ENCODE measurements at places on chromosomes 2 and 18.

DNA sequence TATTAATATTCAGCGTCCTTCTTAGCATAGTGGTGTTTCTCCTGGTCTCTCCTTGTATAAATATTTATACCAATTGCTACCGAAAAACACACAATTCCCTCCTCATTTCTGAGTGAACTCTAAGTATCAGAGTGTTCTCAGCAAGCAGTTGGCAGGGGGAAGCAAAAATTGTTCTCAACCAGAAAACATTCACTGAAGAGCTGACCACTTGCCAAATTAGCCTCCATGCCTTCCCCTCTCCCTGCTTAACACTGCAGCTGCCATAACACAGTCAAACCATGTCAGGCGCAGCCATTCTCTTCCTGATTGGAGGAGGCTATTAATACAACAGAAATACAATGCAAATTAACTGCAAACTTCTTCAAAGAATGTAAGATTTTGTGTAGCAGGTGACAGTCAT, 105.0 kb downstream of the COL6A3 start:
- DNase-seq: no peak

DNA sequence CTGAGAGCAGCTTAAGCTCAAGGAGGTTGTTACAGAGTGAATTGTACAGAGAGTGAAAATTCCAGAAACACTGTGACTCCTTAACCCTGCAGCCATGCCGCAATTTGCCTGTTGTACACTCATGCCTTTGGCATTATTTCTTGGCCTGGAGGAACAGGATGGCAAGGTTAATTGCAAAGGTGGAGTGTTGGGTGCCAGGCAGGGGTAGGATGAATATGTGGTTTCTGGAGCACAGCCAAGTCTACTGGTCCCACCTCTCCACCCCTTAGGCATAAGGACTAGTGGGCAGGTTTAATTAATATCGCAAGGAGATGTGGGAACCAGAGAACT, 250.2 kb downstream of the LRRTM1 start:
- DNase-seq: peak; percentile 31

- no peak for DNase-seq
These were observed 71.8 kb downstream of the NAB1 start for GRCh38 chr2:190720691-190721090.

DNA sequence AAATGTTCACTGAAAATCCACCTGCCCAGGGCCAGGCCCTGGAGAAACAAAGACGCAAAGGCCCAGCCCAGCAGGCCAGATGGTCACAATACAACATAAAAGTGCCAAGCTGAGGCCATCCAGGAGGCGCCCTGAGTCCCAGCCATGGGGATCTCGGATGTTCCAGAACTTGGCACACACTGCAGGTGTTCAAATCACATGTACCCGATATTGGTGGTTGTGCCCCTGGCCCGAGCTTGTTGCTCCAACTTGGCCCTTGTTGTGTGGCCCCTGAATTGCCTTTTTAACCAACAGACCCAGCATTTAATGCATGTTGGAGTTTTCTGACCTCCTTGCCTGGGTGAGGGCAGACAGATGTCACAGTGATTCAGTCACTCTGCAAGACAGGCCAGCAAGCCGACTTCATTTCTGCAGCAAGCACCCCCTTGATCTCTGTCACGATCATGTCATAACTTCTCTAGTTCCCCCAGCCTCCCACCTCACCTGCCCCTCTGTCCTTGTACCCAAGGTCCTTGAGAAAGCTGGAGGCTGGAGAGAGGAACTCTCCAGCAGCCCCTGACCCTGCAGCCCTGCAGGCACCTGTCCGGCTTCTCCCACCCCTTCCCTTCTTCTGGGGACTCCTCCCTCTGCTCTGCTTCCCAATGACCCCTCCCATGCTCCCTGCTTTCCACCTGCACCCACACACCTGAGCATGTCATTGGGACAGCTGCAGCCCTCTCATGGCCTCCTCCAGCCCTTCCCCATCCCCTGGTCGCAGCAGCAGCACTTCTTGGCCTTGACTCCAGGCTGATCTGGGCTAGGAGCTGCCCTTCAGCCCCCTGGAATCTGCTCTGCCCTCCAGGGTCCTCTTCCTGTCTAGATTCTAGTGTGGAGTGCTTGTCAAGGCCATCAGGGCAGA, 9.1 kb downstream of the NGEF start:
- DNase-seq: no peak

GRCh38 chr2:214543386-214543955, 132.6 kb downstream of the VWC2L start:
- peak; percentile 58 for DNase-seq

DNA sequence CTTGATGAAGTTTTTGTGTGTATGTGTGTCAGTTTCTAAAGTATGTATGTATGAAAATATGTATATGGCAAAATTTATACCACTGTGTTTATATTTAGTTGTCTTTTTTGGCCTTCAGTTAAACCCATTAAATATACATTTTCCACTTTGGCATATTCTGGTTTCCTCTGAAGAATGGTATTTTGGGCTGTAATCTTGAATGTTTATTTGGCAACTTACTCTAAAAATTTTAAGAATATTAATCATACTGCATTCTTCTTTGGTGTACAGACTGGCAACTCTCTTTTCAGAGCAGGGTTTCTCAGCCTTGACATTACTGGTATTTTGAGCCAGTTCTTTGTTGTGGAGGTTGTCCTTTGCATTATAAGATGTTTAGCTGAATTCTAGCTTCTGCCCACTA, 27.9 kb upstream of the CCBE1 start:
- peak; percentile 51 for DNase-seq

- no peak for DNase-seq
These were observed 90.9 kb downstream of the DOK6 start for GRCh38 chr18:69491576-69491975.

DNA sequence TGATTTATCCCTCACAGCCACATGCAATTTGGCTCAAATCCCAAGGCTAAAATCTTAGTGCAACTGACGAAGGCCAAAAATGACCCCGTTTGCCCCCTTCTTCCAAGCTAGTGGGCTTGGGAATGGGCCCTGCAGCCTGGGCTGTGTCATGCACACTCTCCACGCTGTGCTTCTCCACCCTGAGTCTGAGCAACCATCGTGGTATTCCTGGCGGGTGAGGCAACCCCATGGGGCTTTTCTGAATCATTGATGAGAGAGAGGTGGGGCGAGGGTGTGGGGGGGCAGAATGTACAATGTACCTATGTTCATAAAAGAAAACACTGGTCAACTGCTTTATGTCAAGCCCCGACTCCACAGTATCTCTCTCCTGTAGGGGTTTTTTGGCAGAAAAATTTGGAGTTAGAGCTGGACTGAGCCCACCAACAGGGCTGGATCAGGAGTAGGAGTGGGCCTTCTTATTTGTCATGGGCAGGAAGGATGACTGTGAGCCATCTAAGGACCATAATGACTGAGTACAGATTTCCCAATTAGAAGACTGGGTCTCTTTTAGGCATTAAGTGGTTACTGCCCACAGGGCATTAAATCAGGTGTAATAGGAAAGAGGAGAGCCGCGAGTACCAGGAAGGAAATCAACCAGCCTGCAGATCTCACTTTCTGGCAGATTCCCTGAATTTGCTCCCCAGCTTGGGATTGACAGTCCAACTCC, 8.9 kb downstream of the SULT1C2 start:
- DNase-seq: peak; percentile 81

DNA sequence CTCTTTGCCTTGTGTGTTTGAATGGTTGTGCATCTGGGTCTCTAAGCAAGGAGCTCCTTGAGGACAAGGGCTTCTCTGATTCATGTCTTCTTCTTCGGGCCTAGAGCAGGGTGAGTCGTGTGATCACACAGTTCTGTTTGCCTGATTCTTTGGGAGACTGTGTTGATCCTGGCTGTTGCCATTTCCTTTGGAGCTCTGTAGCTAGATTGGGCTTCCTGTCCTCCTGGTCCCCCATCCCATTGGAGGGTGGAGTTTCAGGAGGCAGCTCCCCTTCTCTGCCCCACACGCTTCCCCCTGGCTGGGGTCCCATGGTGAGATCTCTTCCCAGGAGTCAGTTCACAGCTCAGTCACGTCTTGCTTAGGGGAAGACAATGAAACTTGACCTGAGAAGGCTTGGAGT, 92.8 kb downstream of the TRIB2 start:
- no peak for DNase-seq

DNA sequence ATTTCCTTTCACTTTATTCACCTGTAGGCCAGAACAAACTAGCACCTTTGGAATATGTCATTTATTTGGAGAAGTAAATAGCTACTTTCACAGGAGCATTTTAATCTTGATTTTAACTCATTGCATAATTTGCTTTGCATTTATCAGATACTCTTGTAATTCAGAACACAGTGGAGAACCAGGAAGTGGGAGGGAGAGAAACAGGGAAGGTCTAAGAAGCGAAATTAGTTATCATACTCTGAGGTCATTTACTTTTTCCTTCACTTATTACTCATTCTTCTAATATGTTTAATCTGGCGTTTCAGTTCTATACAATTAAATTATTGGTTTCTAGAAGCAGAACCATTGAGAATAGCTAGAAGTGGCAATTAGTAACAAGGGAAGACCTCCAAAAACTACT, 20.7 kb downstream of the RBM44 start:
- peak; percentile 5 for DNase-seq

DNA sequence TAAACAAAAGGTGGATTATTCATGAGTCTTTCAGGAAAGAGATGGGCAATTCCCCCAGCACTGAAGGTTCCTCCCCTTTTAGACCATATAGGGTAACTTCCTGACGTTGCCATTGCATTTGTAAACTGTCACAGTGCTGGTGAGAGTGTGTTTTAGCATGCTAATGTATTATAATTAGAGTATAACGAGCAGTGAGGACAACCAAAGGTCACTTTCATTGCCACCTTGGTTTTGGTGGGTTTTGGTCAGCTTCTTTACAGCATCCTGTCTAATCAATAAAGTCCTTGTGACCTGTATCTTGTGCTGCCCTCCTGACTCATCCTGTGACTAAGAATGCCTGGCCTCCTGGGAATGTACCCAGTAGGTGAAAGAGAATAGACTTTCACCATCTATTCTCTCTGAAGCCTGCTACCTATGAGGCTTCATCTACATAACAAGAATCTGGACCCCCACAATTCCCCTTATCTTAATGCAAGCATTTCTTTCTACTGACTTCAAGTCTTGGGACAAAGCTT, 148.7 kb downstream of the CABLES1 start:
- DNase-seq: peak; percentile 39

- no peak for DNase-seq
These were observed 128.6 kb downstream of the DTNA start for GRCh38 chr18:34838669-34839068.

DNA sequence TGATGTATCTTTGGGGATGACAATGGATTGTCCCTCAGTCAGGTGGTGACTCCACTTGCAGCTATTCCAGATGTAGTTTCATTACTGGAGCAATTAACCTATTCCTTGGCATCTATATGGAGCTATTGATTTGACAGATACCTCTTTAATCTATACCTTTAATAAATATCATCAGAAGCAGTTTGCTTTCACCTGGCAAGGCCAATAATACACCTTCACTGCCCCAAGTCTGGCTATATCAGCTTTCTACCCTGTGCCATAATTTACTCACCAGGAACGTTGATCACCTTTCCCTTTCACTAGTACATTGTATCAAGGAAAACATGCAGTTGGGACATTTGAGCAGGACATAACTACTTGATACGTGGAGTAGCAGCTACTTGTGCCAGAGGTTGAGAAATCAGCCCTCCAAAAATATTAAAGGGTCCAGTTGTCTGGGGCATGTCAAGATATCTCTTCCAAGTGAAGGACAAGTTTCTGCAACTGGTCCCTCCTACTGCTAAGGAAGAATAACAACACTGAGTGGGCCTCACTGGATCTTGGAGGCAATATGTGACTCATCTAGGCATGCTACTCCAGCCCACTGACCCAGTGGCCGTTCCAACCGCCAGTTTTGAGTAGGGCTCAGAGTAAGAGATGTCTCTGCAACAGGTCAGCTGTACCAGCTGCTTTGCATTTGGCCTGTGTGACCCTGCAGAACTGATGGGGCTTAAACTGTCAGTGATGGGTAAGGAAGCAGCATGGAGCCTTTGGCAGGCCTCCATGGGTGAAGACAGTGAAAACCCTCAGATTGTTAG, 67.0 kb downstream of the PSMG2 start:
- DNase-seq: no peak

DNA sequence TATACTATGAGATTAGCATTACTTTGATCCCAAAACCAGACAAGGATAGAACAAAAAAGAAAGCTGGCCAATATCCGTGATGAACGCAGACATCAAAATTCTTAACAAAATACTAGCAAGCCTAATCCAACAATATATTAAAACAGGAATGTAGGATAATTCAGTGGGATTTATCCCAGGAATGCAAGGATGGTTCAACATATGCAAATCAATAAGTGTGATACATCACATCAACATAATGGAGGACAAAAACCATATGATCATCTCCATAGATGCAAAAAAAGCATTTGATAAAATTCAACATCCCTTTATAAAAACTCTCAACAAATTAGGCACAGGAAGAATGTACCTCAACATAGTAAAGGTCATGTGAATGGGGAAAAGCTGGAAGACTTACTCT, 158.5 kb downstream of the KCNE4 start:
- DNase-seq: no peak

DNA sequence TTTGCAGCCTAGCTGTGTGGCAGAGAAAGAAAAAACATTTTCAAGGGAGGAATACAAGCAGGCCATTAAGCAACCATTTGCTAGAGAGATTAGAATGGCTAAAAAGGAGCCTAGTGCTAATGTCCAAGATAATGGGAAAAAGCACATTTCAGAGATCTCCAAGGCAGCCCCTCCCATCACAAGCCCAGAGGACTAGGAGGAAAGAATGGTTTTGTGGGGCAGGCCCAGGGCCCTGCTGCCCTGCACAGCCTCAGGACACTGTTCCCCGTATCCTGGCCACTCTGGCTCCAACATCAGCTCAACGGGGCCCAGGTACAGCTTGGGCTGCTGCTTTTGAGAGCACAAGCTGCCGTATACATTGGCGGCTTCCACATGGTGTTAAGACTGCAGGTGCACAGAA, 16.5 kb upstream of the GBX2 start:
- DNase-seq: no peak

- peak; percentile 21 for DNase-seq
These were observed 140.6 kb downstream of the PID1 start for GRCh38 chr2:229130522-229130921.

- DNase-seq: peak; percentile 87
These were observed 502.3 kb downstream of the PID1 start for GRCh38 chr2:228768818-228769217.

DNA sequence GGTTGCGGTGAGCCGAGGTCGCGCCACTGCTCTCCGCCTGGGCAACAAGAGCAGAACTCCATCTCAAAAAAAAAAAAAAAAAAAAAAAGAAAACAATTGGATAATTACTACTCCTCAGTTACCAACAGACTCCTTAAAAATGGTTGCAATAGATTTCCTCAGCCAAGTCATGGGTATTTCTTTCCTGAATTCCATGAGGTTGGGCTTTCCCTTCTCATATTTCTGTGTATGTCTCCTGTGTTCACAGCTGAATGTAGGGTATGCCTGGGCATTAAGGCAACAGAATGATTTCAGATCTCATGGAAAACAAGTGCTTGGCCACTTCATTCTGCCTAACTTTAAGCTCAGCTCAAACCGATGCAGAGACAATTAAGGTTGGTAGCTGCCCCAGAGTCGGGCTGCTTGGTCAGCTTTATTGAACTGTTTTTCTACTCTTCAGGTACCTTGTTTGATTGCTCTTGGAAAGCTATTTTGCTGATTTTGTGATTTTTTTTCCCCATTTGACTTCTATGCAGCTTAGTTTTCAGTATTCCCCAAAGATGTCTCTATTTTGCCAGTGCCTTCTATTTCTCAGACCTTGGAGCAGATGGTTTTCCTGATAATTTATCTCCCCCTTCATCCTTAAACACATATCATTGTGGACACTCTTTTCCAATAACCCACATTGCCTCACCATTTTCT, 24.8 kb downstream of the KIF5C start:
- DNase-seq: no peak

- no peak for DNase-seq
These were observed 39.1 kb downstream of the CDC42EP3 start for GRCh38 chr2:37632310-37632709.

- DNase-seq: peak; percentile 5
These were observed 664.4 kb upstream of the SLC8A1 start for GRCh38 chr2:41116106-41116797.
